ENCODE measurements at places on chromosomes 11 and 22.

DNA sequence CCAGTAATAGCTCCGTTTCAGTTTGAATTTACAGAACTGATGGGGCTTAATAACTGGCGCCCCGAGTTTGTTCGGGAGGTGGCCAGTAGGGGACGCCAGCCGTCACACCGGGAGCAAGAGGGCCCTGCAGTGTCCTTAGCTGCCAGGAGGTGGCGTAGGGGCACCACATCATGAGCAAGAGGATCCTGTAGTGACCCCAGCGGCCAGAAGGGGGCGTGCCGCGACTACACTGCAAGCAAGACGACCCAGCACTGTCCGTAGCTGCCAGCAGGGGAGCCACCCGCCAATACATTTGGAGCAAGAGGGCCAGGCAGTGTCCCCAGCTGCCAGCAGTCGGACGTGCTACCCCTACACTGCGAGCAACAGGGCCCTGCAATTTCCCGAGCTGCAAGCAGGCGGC is 663.7 kb upstream of the B3GAT1 start:
- peak; percentile 85 for DNase-seq

- DNase-seq: peak; percentile 67
Observed at GRCh38 chr11:34492806-34493414, 20.7 kb downstream of the ELF5 start.

GRCh38 chr11:135073381-135073780 is 661.3 kb upstream of the B3GAT1 start:
- no peak for DNase-seq

GRCh38 chr11:82049199-82049598 is 684.5 kb downstream of the FAM181B start:
- no peak for DNase-seq

DNA sequence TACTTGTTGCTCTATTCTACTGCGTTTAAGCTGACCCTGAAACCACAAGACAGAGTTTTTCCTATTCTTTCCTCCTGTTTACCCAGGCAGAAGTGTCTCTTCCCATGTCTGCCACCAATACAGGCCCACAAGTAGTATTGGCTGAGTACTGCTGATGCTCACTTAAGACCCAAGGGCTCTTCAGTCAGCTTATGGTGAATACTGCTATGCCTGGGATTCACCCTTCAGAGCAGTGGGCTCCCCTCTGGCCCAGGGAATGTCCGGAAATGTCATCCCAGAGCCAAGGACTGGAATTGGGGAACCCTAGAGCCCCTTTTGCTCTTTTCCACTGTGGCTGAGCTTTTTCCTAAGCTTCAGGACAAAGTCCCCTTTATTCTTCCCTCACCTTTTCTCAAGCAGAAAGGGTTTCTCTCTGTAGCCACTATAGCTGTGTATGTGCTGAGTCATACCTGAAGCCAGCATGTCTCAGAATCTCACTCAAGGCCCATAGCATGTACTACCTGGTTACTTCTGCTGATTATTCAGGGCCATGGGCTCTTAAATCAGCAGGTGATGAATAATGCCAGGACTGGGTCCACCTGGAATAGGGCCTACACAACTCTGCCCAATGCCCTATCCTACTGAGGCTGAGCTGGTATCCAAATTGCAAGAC is 745.8 kb upstream of the ANO5 start:
- DNase-seq: no peak

- no peak for DNase-seq
Observed at GRCh38 chr11:110508786-110509185, 79.0 kb downstream of the FDX1 start.
